ENCODE measurements at places on chromosomes 1 and 21.

GRCh38 chr1:228488818-228489674 lies 1.9 kb downstream of the RNF187 start:
- no peak for DNase-seq

GRCh38 chr1:12180315-12180714 lies 13.5 kb downstream of the TNFRSF1B start:
- peak; percentile 76 for DNase-seq

DNA sequence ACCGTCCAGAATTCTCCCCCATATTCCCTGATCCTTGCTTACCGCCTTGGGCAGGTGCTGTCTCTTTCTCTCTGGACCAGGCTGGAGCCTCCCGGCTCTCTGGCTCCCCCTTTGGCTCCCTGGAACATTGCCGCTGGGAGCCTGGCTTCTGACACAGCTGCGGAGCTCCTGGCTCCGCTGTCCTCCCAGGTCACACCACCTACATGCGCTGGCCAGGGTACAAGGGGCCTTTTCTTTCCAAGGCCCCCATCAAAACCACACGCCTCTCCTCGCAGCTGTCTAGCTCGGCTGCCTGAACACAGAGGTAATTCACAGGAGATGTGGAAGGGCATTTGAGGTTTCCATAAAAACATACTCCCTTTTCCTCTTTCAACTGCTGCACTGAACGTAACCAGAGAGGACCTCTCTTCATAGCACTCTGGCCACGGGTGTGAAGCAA lies 7.5 kb upstream of the ZNF648 start:
- DNase-seq = peak; percentile 64

DNA sequence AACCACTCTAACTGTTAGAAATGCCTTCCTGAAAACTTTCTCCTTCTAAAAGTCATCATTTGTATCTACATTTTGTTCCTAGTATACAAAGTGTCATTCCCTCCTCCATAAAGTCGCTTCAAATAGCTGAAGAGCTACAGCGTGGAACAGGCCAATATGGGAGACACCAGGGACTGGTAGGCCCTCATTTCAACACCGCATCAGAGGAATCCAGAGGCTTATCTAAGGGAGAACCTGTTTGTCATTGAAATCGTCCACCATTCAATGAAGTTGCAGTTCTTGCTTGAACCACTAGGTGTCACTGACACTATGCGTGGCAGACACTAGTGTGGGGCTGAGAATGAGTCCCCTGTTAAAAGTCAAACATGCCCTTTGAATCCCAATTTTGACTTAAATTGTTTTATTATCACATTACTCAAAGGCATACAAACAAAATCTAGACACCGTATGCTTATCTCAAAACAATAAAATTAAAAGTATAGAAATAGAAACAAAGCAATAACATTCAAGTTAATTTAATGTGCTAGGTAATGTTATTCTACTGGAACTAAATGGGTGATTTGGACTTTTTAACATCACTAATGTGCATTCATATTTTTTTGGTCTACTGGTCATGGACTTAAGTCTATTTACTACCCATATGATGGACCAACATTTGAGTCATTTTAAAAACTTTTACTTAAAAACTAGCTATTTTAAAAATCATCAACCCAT lies 182.3 kb downstream of the FCRL5 start:
- peak; percentile 40 for DNase-seq

DNA sequence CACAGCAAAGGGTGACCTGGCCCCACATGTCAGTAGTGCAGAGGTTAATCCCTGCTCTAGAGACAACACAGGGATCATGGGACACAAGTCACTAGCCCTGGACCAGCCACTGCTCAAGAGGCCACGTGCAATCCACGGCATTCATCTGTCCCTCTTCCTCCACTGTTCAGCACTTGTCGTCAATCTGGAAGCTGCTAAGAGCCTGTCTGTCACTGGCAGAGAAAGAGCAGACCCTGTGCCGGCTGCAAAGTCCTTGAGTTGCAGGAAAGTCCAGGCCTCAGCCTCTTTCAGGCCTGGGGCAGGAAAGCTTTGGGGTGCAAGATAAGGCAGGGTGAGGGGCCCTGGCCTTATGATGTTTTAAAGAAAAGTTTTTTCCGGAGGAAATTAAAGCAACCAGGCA lies 16.7 kb downstream of the CELA2B start:
- no peak for DNase-seq

DNA sequence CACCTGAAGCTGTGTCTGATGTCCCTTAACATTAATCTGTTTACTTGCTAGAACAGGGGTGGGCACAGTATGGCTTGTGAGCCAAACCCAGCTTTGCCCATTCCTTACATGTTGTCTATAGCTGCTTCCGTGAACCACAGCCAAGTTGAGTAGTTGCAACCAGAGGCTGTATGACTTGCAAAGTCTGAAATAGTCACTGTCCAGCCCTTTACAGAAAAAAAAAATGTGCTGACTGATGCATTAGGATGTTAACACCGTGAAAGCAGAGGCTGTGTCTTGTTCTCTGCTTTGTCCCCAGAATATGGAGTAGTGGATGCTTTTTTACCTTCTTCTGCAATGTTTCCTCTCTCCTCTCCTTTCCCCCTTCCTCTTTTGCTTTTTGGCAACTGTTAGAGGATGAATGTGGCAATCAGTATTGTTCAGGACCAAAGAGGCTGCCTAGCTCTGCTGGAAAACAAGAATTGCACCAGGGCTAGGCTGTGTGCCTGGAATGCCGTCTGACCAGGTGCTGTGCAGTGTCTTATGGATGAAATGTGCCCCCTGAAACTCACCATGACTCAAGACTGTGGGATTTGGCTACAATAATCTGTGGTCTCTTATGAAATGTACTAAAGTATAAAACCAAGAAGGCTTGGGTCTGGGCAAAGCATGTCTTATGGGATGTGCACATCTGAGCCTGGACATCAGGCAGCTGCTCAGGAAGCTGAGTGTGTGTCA lies 79.6 kb upstream of the GCLM start:
- DNase-seq = no peak

- no peak for DNase-seq
Measured at GRCh38 chr1:3924825-3925220, 24.8 kb upstream of the C1orf174 start.

- no peak for DNase-seq
Measured at GRCh38 chr1:40673452-40673851, 8.0 kb upstream of the RIMS3 start.

DNA sequence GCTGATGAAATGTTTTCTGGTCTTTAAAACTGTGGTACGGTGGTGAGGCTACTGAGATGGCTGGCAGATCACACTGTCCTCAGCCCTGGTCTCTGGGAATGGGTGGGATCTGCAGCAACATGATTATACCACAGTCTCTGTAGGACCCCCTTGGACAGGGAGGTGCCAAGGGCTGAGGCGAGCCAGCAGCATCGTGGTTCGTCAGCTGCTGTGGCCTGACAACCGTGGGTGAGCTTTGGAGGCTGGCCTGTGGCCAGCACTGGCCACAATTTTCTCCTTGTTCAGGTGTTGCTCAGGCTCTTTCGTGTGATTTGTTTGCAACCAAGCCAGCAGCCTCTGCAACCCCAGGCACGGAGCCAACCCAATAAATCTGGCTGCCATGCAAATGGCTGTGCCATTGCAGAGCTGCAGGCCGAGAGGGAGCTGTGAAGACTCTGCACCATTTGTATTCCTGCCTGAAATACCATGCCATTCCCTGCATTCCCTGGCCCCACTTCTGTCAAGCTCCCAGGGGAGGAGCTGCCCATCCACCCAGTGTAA lies 70.9 kb downstream of the PCP4 start:
- peak; percentile 48 for DNase-seq

GRCh38 chr21:39452970-39453342 lies 1.2 kb downstream of the SH3BGR start:
- DNase-seq = no peak

- DNase-seq = no peak
Measured at GRCh38 chr1:231232870-231233734, 7.9 kb upstream of the GNPAT start.

DNA sequence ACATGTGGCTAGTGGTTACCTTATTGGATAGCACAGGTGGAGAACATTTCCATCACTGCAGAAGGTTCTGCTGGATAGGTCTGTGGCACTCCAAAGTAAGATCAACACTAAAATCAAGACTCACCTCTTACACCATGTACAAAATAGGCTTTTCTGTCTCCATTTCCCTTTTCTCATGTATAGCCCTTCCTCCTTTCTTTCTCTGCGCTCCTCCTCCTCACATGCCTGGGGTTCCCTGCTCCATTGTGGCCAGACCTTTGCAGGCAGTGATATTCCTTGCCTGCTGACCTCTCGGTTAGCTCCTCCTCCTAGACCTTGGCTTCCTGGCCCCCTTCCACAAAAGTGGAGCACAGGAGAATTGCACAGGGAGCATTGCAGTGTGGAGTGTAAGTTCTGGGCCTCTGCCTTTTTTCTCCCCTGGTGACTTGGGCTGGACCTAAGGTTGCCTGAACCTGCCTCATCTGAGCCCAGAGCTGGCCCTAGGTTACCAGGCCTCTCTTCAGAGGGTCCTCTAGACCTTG lies 33.2 kb upstream of the RBM15 start:
- peak; percentile 48 for DNase-seq

DNA sequence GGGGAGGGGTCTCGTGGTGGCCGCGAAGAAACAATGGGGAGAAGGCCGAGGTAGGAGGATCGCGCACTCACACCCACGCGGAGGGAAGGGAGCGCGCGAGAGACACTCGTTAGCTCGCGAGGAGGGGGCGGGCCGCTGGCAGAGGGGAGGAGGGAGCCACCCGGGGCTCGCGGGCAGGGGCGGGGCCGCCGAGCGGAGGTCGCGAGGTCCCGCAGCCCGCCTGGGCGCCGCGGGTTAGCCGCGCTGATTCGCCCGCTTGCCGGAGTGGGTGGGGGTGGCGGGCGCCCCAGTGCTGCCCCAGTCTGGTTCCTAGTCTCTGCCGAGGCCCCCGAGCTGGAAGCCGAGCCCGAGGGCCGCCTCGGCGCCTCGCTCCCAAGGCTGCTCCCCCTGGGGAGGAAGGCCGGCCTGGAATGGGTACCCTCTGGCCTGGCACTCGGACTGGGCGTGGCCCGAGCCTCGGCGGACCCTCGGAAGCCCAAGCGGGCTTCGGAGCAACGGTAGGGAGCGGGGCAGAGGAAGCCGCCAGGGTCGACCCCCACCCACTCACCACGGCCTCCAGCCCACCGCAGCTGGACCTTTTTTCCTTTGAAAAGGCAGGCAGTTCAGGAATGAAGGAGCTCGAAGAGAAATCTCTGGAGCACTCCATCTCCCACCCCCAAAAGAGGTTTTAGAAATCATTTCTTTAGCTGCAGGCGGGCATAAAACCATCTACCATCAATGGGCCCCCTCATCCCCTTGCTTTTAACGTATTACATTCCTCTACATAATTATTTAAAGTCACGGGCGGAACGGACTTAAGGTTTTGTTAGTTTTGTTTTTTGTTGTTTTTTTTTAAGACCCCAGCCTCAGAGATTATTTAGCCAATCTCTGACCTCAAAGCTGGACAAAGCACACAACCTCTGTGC lies 722 bp upstream of the TUT4 start:
- peak; percentile 89 for DNase-seq

- no peak for DNase-seq
Measured at GRCh38 chr1:184861755-184862336, 107.2 kb upstream of the EDEM3 start.

GRCh38 chr1:35718492-35719336 lies at the start of gene C1orf216:
TSS of gene C1orf216 (minus strand) at chr1:35718884. CDS start at chr1:35716321, 2,563 bp downstream.
- peak; percentile 74 for DNase-seq

GRCh38 chr21:43611598-43612369 lies 47.5 kb downstream of the HSF2BP start:
- peak; percentile 59 for DNase-seq

- DNase-seq = no peak
Measured at GRCh38 chr21:29691616-29692491, 247.9 kb downstream of the GRIK1 start.

DNA sequence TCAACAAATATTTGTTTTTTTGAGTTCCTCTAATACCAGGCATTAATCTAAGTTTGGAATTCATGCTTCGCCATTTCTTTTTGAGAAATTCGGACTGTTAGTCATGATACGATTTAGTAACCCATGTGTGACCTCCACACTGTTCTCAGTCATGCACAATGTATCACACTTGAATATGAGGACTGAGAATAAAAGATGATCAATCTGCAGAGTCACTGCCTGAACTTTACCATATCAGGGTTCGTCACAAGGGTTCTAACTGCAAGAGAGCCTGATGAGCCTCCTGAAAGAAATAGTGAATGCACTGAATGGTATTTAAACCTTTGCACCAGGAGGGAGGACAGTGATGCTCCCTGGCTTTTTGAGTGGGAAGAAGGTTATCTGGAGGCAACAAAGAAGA lies 10.9 kb upstream of the FASLG start:
- DNase-seq = no peak

- no peak for DNase-seq
Measured at GRCh38 chr1:174713796-174714195, 266.0 kb downstream of the GPR52 start.

DNA sequence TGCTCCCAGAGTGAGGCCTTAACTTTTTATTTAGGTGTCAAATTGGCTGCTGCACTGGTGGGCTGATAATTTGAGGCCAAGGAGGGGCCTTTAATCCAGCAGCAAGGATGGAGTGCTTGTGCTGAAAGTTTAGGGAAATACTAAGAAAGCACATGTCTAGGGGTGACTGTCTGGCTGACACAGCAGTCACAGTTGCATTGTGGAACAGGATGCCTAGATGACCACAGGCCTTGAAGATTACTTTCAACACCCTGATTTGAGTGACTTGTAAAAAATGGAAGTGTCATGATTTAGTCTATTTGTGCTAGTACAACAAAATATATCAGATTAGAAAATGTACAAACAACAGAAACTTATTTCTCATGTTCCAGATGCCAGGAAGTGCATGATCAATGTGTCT lies 57.7 kb downstream of the ZNF697 start:
- no peak for DNase-seq

DNA sequence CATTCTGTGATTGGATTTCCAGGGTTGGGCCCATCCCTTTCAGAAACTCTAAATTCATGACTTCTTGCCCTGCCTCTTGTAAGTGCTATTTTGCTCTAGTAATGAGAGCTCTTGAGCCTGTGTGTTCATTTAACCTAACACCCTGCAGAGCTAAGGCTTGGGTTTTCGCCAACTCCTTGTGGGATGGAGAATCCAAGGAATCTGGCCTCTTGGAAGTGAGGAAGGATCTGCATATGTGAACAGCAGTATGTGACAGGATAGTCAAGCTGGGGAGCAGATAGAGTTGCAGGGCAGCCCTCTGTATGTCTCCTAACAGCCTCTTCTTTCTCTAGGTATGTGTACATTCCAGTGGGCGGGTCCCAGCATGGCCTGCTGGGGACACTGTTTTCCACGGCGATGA lies 258.9 kb downstream of the HHAT start:
- DNase-seq = no peak

DNA sequence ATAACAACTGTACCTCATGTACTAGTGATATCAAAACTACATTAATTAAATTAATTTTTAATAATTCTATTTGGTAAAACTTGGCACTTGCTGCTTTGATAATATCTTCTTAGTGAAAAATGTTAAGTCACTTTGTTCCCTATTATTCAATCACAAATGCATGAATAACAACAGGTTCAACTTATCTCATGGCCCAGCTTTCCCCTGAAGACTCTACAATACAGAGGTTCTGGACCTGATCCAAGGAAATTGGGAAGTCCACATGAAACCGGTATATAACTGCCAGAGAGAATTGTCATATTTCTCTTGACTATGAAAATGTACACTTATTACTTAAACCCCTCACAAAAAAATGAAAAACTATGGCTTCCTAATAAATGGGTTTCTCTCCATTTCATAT lies 33.9 kb upstream of the PTPRC start:
- DNase-seq = no peak
